ENCODE measurements at places on chromosomes 4 and X.

GRCh38 chrX:37722595-37722994 lies 37.0 kb downstream of the XK start:
- no peak for DNase-seq

GRCh38 chr4:156773648-156774357 lies 197.8 kb downstream of the PDGFC start:
- no peak for DNase-seq

DNA sequence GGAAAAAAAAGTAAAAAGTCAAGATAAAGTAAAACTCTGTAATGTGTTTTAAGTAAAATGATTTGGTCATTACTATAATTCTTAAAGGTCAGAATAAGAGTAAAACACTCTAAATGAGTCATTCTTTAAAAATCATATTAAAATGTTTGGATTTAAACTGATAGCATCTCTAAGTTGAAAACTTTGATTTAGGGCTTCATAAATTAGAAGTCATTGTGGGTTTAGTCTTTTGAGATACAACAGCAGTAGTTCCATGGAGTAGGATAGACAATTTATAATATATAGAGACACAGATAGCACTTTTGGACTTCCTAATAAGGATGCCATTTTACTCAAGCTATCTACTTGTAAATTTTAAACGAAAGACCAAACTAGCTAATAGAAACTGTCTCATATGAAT lies 77.1 kb upstream of the PABPC4L start:
- no peak for DNase-seq

DNA sequence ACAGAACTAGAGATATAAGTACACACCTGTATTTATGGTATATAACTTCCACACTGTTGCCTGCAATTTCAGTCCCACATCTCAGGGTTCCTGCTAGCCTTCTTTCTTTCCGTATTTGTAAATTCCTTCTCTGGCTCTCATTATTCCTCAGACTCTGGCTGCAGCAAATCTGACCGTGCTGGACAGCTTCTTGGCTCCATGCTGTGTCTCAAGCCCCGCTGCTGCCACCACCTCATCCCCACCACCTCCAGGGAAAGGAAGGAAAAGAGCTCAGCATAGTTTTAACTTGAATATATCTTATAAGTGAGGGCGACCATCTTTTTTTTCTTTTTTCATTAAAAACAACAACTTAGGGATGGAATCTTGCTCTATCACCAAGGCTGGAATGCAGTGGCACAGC lies 155.6 kb upstream of the CXCL13 start:
- DNase-seq: no peak

All from NB4 (cell line).